ENCODE measurements at places on chromosomes 4 and X.

DNA sequence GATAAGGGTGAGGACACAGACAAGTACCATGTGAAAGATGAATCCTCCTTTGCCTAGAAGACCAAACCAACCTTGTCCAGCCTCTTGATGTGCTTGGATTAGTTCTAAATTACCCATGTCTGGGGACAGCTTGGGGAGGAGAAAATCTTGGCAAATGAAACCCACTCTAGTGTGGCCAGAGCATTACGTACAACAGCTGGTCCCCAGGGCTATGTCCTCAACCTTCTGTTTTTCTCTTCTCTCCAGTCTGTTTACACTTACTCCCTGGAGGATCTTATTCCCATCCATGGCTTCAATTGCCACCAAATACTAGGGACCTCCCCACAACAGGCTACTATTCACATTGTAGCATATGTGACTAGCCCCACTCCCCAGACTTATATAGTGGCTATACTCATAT lies 384.5 kb downstream of the OPHN1 start:
- DNase-seq = no peak

DNA sequence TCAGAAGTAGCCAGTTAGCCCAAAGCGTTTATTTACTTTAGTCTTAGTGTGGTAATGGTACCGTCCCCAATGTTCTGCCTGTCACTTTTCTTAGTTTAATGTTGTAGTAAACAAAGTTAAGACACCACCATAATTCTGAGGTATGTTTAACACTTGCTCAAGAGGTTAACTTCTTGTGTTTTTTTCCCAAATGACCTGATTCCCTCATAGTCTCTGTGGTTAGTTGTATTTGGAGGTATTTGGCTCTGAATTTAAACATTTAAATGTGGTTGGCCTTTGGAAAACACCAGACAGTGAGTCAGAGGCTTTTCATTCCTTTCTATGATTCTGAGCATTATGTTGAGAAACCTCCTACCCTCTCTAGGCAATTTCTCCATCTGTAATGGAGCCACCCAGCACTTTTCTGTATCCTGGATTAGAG lies 47.9 kb downstream of the CXCL1 start:
- no peak for DNase-seq

GRCh38 chrX:136251041-136251991 lies at the start of gene MAP7D3:
MAP7D3 (minus strand) TSS chrX:136251400; CDS start chrX:136251358, 42 bp downstream.
- DNase-seq = peak; percentile 65

- DNase-seq = no peak
These were observed 145.6 kb downstream of the RAP1GDS1 start for GRCh38 chr4:98406819-98407218.

GRCh38 chrX:27966955-27967354 lies 14.3 kb downstream of the DCAF8L1 start:
- DNase-seq = no peak

- no peak for DNase-seq
These were observed 382.2 kb upstream of the SPOCK3 start for GRCh38 chr4:167616476-167616875.

DNA sequence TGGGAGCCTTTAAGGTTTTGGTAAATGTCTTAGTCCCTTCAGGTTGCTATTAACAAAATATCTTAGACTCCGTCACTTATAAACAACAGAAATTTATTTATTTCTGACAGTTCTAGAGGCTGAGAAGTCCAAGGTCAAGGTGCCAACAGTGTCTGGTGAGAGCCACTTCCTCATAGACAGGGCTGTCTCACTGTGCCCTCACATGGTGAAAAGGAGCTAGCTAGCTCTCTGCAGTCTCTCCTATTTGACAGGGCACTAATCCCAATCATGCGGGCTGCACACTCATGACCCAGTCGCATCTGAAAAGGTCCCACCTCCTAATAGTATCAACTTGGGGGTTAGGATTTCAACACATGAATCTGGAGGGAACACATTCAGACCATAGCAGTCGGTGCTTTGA lies 63.4 kb upstream of the KLF3 start:
- no peak for DNase-seq

DNA sequence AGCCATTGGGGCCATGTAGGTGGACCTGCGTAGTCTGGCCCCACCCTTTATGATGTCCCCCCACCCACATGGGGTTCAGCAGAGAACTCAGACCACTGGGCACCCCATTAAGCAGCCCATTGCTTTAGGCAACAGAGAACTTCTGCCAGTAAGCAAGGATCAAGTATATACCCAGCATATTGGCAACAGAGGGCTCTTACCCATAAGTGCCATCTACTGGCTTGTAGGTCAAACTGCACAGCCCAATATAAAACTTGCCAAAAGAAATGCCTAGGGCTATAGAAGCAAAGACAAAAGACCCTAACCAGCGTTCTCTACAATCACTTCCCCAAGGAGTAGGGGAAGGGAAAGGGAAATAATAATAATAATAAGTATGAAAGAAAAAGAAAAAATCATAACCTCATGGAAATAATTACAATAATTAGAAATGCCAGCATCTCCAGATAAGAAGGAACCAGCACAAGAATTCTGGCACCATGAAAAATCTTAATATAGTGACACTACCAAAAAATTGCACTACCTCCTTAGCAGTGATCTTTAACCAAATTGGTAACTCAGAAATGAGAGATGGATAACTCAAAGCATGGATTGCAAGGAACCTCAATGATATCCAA lies 1090.7 kb downstream of the FAT4 start:
- no peak for DNase-seq

DNA sequence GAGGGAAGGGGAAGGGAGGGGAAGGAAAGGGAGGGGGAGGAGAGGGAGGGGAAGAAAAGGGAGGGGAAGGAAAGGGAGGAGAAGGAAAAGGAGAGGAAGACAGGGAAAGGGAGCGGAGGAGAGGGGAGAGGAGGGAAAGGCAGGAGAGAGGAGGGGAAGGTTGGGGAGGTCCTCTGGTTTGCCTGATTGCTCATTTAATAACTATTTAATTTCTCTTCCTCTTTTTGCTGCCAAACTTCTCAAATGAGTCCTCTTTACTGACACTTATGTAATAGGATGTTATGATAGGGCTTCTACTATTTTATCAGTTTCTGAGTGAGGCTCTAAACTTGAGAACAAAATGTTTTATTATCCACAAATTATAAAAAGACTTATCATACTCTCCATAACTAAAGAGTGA lies 35.4 kb upstream of the PPA2 start:
- DNase-seq = no peak

DNA sequence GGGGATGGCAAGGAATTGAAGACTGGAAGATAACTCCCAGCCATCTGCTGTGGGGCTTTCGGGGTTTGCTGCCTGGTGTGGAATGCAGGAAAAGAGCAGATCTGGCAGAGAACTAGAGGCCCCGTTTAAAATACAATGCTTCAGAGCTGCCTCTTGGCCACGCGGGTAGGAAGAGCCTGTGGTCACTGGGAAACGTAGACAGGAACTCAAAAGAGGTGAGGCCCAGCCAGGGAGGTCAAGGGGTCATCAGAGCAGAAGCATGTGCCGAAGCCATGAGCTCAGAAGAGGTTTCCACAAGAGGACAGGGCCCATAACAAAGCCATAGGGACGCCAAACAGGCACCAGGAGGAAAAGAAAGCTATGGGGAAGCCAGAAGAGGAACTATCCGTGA lies 14.5 kb upstream of the STS start:
- no peak for DNase-seq

GRCh38 chr4:23374259-23374658 lies 515.6 kb downstream of the PPARGC1A start:
- no peak for DNase-seq

GRCh38 chr4:94598758-94599157 lies 147.0 kb downstream of the PDLIM5 start:
- no peak for DNase-seq

DNA sequence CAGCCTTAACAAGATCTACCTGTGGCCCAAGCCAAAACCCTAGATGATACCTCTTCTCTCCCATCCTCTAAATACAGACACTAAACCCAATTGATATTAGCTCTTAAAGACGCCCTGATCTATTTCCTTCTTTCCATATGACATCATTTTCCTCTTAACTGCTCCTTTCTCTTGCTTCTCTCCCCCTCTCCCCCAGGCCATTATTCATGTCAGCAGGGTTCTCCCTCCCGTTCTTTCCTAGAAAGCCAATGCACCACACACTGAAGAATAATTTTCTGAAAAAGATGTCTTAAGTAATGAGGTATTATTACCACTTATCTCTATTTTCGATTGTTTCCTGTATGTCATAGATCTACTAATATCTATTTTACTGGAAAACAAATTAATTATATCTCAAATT lies 9.7 kb upstream of the ING2 start:
- DNase-seq = no peak

GRCh38 chrX:106780264-106780663 lies 22.2 kb upstream of the TBC1D8B start:
- no peak for DNase-seq

GRCh38 chr4:13891544-13891939 lies 264.0 kb upstream of the BOD1L1 start:
- DNase-seq = no peak

- no peak for DNase-seq
These were observed 325.0 kb downstream of the PCDH7 start for GRCh38 chr4:31045151-31045550.

DNA sequence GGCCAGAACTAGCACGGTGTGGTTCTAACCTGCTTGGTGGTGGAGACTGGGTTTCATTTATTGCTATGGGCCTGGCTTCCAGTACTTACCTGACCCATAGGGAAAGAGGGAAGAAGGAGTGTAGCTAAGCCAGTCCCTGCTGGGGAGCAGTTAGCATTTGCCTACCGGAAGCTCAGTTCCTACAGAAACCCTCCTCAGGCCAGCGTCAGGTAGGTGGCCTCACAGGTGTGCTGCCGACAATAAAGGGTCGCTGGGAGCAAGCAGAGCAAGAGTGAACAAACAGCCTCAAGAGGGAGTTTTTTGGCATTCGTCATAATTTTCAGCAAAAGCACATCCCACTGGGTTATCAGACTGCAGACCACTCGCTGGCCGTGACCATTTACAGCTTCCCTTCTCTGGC lies 740.6 kb upstream of the TENM3 start:
- DNase-seq = no peak

- no peak for DNase-seq
These were observed 10.2 kb upstream of the MAOB start for GRCh38 chrX:43892336-43892870.

DNA sequence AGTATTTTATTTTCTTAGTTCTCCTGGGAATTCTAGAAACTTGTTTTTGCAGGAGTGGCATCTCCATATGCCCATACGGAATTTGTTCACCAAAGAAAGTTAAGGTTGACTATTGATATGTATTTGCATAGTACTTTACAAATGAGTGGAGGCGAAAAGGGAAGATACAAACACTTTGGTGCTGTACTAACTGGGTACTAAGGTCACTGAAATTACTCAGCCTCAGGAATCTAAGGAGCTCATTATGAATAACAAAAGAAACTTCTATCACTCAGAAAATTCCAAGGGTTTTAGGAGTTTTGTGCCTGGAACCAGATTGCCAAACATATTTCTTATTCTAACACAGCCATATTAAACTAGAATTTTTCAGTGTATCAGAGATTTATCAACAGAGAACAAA lies 27.4 kb upstream of the TMPRSS11B start:
- DNase-seq = no peak

GRCh38 chr4:30103455-30103854 lies 616.7 kb upstream of the PCDH7 start:
- DNase-seq = no peak

- DNase-seq = no peak
These were observed 828.6 kb downstream of the ADGRL3 start for GRCh38 chr4:62028745-62029144.

DNA sequence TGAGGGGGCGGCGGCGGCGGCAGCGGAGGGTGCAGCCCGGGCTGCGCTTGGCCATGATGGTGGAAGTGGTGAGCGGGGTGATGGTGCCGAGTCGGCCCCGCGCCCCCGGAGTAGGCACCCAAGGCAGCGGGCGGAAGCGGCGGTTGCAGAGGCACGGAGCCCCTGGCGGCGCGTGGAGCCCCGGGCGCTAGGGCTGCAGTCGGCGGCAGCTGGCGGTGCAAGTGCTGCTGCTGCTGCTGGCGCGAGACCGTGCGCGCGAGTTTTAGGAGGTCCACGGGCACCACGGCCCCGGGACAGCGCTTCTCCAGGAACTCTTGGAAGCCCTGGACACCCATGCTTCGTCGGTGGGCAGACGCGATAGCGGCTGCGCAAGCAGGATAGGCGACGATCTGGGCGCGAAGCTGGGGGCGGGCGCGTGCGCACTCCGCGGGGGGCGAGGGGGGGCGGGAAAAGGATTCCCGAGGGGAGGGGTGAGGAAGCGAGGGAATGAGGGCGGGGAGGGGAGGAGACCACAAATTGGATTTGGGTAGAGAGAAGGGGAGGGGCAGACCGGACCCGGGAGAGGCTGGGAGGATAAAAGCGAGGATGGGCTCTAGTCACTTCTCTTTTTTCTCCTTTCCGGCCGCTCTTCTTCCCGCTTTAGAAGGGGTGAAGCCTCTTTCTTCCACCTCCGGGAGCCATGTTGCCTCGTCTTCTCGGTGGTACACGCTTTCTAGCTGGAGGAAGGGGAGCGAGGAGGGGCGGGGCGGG lies at the start of gene FAM120C:
TSS of gene FAM120C (minus strand) at position 391 of the 750 bp plus-strand sequence. CDS start at position 335, 56 bp downstream.
- peak; percentile 72 for DNase-seq

Data from stimulated activated CD8-positive, alpha-beta memory T cell treated with anti-CD3 and anti-CD28 coated beads, Interleukin-4, amount 100 ng/mL, for 48 hours (primary cell).